SW 1271 (cell line): ENCODE measurements at places on chromosomes 2 and 18.

DNA sequence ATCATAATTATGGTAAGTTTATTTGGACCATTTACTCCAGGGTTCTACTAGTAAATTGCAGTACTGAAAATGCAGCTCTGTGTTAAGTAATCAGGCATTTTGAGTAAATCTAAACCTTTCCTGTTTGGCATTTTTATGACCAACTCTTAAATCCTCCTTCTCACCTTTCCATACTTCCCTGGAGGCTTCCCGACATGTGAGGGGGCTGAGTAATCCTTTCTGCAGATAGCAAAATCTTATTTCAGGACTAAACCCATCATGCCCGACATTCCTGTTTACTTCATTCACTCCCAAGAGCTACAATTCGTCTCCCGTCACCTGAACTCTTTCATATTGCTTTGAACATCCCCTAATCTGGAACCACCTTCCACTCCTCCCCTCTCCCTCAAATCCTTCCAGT is 296.6 kb downstream of the IKZF2 start:
- no peak for DNase-seq

- no peak for DNase-seq
These were observed 906 bp downstream of the IKZF2 start for GRCh38 chr2:213150315-213151097.

DNA sequence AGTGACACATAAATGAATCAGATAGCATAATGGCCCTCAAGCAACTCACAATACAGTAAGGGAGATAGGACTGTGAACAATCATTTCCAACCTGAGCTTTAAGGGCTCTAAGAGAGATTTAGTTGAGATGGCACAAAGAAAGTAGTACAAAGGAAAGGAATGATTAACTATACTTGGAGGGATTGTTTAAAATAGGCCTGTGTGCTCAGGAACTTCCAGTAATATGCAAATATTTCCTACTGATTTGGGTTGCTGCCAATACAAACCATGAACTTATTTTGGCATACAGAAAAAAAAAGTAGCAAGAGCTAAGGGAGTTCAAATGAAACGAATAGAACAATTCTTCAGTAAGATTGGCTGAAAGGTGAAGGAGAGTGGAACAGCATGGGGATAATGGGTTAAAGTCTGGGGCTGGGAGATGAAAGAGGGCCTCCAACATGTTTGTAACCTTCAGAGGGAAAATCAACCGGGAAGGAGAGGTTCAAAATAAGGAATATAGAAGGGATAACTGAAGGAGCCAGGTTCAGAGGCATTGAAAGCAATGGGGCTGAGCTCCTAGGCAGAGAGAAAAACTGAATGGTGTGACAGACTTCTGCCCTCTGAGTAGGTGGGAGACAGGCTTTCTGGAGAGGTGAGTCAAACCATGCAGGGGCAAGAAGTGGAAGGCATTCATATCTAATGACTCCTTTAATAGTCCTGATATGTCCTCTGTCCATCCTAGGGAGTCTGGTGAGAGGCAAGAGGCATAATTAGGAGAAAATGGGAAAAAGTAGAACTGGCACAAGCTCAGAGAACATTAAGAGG is 83.5 kb downstream of the DNAH7 start:
- no peak for DNase-seq

- no peak for DNase-seq
These were observed 1.4 kb upstream of the FAM110C start for GRCh38 chr2:47737-48136.

DNA sequence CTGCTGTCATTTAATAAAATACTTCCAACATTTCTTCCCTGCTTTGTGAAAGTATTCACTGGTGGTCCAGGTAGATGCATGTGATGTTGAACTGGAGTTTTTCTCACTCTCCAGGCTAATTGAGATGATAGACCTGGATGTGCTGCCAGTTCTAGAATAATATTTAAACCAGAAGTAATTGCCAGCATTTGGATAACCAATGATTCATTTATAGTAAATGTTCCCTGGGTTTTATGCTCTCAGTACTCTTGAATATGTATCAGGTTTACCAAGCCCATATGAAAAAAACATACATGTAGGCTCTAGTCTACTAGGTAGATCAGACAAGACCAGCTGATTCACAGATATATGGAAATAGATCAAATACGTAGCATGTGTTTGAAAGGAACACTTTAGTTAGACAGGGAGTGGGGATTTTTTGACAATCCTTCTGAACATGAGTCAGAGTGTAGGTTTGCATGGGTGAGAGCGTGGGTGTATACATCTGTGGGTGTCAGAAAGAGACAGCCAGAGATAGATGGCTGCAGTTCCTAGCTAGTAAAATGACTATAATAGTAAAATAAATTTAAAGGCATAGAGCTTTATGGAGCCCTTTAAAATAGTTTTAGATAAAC is 115.1 kb downstream of the NAB1 start:
- DNase-seq = no peak

- DNase-seq = no peak
These were observed 58.9 kb downstream of the ADNP2 start for GRCh38 chr18:80167931-80168330.

- DNase-seq = no peak
These were observed 55.5 kb upstream of the ZDBF2 start for GRCh38 chr2:206218796-206219499.

- DNase-seq = no peak
These were observed 55.4 kb downstream of the KIF1A start for GRCh38 chr2:240764605-240765004.

DNA sequence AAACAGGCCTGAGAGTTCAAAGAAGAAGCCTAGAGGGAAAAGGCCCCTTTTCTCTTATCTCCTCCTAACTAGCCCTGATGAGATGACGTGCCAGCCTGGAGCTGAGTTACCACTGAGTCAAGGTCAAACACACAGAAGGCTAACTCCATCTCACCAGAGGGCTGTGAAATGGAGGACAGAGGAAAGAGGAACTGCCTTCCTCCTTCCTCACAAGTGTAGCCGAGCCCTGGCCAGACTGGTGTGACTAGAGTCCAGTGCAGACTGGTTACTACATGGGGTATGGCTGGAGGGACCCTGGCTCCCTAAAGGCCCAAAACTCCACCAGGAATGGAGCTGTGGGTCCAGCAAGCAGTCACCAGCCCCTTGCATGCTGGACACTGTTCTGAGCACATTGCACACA is 35.7 kb upstream of the GYPC start:
- DNase-seq = no peak

- DNase-seq = no peak
These were observed 164.6 kb downstream of the CTIF start for GRCh38 chr18:48703418-48703817.

- DNase-seq = no peak
These were observed 44.7 kb upstream of the DNAH7 start for GRCh38 chr2:196113061-196113974.

DNA sequence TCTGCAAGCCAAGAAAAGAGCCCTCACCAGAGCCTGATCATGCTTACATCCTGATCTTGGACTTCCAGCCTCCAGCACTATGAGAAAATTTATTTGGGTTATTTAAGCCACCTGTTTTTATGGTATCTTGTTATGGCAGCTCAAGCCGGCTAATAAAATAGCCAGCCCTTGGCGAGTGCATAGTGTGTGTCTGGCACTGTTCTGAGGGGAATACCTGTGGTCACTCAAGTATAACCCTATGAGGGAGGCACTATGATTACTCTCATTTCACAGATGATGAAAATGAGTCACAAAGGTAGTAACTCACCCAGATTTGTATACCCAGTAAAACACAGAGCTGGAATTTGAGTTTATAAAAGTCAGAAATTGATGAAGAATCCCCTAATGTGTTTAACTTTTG is 556.9 kb upstream of the SETBP1 start:
- no peak for DNase-seq
